ENCODE measurements at places on chromosomes 6 and 20. TPM values are rescaled to one million over a fixed set of nuclear protein-coding genes. Genes with fewer than 3 reads are reported as not detected.

TRAM2 gene
- 159 TPM for total RNA-seq

BPIFB2 gene
- not detected for total RNA-seq

MDFI gene
- not detected for total RNA-seq

RNF182 gene
- 6.9 TPM for total RNA-seq

ANGPT4 gene
- total RNA-seq = not detected

ATP6V1G2 gene
- total RNA-seq = 1.3 TPM

POPDC3 gene
- 19.4 TPM for total RNA-seq

CEP85L gene
- 13.2 TPM for total RNA-seq

PEX3 gene
- 24.6 TPM for total RNA-seq

CFB gene
- total RNA-seq = 3.5 TPM

PLG gene
- not detected for total RNA-seq

ADTRP gene
- 1.3 TPM for total RNA-seq

KCNK15 gene
- total RNA-seq = 1.7 TPM

PRDM1 gene
- total RNA-seq = 39.7 TPM

WFDC10B gene
- not detected for total RNA-seq

TENT5A gene
- 22.9 TPM for total RNA-seq

TFAP2C gene
- total RNA-seq = 18.1 TPM

POU5F1 gene
- total RNA-seq = not detected

VGLL2 gene
- total RNA-seq = not detected

WFDC12 gene
- not detected for total RNA-seq

BTN2A1 gene
- total RNA-seq = 16.8 TPM

NKAPL gene
- 1.7 TPM for total RNA-seq

SMOC2 gene
- total RNA-seq = 0.32 TPM

LGSN gene
- 0.32 TPM for total RNA-seq

APOM gene
- total RNA-seq = 0.43 TPM

C20orf204 gene
- 0.97 TPM for total RNA-seq

AVP gene
- total RNA-seq = not detected
